ENCODE measurements at places on chromosomes 6 and 20. TPM values are rescaled to one million over a fixed set of nuclear protein-coding genes. Genes with fewer than 3 reads are reported as not detected.

DNA sequence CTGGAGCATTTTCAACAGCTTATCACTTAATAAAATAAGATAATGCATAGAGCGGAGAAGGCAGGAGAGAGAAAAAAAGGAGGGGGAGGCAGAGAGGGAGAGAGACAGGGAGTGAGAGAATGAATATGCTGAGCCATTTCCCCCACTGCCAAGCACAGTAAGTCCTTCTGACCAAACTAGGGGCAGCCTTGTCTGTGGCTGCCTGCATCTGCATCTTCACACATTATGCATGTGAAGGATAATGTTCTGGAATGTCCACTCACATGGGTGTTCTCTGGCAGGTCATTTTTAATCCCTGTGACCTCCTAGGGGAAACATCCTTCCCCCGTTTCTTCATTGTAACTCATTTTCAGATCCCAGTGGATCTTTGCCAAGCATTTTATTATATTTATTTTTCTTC is 269.3 kb downstream of the FOXA2 start:
- DNase-seq = no peak

- no peak for DNase-seq
Observed at GRCh38 chr6:6080975-6081374, 74.2 kb upstream of the NRN1 start.

The FOXQ1 gene
- total RNA-seq = 2.5 TPM

- no peak for DNase-seq
Observed at GRCh38 chr6:86331265-86331840, 606.0 kb upstream of the HTR1E start.

The HTR1E gene
- not detected for total RNA-seq

DNA sequence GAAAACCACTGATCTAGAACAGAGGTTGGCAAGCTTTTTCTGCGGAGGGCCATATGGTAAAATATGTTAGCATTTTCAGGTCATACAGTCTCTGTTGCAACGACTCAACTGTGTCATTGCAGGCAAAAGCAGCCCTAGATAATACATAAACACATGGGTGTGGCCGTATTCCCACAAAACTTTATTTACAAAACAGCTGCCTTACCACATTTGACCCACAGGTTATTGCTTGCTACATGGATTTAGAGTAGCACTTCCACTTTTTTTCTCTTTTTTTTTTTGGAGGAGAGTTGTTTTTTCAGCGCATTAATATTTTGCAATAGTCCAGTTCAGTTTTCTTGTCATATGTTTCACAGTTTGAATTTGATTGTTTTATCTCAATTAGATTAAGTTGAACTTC is 2.5 kb upstream of the IGF2R start:
- no peak for DNase-seq

- no peak for DNase-seq
Observed at GRCh38 chr6:40791004-40791403, 203.8 kb upstream of the LRFN2 start.

The SIGLEC1 gene
- not detected for total RNA-seq

The NR2E1 gene
- not detected for total RNA-seq

DNA sequence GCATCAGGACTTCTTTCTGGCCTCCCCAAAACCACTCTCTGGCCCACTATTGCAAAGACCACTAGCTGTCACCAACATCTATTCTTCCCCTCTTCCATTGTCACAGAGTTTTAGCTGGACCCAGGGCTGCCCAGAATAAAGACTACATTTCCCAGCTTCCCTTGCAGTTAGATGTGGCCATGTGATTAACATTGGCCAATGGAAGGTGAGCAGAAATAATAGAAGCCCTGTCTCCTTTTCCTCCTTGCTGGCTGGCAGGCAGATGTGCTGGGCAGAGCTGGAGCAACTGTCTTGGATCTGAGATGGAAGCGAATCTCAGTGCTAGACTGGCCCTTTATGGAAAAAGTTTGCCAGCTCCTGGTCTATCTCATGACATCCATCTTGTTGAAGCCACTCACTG is 97.0 kb downstream of the KCNB1 start:
- DNase-seq = no peak

DNA sequence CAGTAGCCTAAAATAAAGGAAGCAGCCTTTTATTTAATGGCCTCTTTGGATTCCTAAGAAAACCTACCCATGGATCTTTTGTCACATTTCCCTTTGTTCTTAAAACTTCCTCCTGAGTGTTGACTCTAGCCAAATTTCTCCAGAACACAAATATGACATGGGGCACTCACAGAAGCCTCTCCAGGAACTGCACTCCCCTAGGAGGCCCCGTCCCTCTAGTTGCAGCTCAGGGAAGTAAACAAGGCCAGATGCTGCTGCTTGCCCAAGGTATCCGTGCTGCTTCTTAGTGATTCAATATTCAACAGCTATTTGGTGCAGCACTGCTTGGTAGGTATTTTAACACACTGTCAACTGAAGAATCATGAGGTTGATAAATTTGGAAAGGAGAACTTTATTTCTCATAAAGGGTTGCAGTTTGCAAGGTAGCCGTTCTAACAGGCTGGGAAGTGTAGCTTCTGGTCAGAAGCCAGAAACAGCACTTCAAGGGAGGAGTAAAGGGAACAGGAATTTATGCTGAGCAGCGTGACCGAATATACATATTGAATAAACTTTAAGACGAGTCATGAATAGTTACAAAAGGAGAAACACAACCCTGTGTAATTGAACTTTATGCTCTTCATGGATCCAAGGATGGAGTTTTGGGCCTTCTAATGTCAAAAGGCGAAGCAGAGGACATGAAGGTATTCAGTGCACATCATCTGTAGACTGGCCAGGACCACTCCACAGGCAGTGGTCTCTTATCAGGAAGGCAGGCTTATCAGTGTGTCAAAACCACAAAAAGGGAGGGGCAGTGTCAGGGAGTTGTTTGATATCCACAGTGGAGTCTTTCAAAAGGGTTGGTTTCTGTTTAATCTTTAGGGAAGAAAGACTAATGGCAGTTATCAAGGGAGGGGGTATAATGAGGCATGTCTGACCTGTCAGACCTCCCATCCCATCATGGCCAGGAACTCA is 63.3 kb downstream of the CD24 start:
- no peak for DNase-seq

The PSORS1C2 gene
- total RNA-seq = not detected

DNA sequence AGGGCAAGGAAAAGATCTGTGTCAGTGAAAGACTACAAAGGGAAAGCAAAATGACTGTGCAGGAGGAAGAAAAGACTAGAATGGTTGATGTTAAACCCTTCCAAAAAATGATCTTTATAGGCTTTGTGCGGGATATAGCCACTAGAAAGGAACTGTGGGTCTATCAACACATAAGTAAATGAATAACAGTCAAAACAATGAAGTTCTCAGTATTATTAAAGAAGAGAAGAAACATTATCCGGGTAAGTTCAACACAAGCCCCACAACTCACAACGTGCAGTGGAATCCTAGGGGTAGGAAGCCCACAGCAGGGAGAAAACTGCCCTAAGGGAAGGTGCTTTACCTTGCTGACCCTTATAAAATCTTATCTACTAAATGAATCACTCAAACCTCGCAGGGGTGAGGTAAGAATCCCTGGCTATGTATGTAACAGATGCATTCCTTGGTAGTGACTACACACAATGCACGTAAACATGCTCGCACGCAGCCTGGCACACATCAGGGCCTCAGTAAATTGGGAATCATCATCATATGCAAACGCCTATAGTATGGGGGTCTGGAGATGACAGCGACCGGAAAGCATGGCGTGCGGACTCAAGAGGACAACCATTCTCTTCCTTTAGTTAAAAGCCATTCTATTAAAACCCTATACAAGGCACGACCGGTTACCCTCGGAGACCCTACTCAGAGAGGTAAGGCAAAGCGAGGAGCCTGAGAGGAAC is 11.3 kb downstream of the TFAP2A start:
- no peak for DNase-seq

The SEC63 gene
- 54.5 TPM for total RNA-seq

GRCh38 chr6:42436825-42437224 is 14.9 kb downstream of the TRERF1 start:
- no peak for DNase-seq

- DNase-seq = no peak
Observed at GRCh38 chr6:119535332-119535731, 185.8 kb upstream of the MAN1A1 start.

The MCM8 gene
- total RNA-seq = 3.5 TPM

- DNase-seq = no peak
Observed at GRCh38 chr6:162032620-162033019, 694.9 kb downstream of the PRKN start.

DNA sequence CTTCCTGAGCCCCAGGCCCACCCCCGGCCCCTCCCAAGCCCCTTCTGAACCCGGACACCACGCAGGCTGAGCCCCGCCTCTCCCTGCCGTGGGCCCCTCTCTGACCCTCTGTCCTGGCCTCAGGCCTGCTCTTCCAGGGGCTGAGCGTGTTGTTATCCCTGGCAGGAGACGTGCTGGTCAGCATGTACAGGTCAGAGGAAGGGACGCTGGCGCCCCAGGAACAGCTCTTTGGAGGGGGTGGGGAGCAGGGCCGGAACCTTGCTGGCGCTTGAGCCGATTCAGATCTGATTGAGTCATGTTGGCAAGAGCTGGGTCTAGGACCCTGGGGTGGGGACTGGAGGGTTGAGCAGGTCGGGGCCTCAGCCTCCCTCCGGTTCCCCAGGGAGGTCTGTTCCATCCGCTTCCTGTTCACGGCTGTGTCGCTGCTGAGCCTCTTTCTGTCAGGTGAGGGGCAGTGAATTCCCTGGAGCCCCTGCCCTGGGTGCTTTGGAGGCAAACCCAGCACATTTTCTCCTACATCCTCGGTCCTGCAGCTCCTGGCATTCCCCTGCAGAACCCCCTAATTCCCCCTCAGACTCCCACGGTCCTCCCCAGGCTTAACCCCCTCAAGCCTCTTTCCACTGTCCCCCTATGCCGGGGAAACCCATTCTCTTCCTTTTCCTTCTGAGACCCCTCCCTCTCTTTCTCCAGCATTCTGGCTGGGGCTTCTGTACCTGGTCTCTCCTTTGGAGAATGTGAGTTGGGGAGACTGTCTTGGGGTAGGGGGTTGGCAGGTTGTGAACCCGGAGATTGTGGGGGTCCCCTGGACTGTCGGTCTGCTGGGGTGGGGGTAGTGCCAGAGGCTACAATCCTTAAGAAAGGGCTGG is 2.0 kb downstream of the SPAG4 start:
- peak; percentile 93 for DNase-seq

- no peak for DNase-seq
Observed at GRCh38 chr6:10586302-10586701, 65.2 kb downstream of the GCNT2 start.

The EEF1A2 gene
- not detected for total RNA-seq

DNA sequence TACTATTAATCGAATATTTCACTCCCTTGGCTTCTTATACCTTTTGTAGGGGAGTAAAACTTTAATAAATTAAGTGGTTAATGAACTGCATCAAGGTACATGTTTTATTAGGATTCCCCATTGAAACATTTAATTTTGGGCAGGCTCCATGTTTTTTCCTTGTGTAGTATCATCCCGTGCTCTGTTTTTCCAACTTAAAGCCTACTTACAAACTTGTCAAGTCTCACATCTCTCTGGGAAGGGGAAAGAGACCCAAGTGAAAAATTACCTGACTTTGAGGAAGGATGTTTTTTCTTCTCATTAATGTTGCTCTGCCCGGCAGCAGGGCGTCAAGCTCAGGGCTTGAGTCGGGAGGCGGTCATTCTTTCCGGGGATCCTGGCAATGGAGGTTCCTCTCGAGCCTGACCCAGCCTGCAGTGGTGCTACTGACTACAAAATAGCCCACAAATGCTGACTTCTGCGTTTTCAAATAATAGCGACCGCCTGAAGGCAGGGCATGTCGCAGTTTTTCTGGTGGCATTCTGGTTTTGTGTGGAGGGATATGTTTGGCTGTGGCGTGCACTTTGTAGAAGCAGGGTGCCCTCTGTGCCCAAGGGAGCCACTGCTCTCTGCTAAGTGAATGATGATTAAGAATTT is 2.4 kb downstream of the DSP start:
- DNase-seq = peak; percentile 62

DNA sequence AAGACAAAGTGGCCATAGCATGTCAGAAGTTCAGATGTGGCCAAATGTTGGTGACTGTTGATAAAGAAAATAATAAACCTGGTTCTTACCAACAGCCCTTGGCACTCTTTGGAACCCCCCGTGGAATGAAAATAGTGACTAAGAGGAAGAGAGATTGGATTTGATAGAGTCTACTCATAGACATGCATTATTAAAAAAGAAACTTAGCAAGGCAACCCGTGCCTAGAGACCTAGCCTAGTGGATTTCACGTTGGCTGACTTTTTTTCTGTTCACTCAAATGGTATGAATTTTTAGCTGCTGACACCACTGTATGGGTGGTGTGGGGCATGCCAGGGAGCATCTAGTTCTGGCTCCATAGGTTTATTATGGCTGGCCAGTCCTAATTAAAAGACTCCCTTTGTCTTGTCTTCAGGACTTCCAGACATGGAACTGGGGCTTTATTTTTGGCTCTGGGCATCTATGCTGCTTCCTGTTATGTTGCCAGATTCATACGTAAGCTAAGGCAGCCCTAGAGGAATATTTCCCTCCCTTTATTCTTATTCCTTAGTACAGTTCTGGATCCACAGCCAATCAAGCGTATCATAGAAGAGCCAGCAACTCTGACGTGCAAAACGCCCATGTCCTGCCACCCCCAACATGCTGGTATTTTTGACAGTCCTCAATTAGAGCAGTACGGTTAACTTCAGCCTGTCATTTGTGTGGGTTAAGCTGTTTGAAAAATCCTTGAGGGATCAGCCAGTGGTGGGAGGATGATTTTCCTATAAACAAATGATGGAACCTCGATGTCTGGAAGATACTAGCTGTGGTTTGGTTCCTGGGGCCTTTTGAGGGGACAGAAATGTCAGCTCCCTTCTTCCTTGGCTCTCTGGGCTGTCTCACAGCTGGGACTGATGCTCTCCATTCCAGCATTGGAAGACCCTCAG is 127.5 kb downstream of the ISM1 start:
- DNase-seq = peak; percentile 90

The SOBP gene
- total RNA-seq = 12.1 TPM

DNA sequence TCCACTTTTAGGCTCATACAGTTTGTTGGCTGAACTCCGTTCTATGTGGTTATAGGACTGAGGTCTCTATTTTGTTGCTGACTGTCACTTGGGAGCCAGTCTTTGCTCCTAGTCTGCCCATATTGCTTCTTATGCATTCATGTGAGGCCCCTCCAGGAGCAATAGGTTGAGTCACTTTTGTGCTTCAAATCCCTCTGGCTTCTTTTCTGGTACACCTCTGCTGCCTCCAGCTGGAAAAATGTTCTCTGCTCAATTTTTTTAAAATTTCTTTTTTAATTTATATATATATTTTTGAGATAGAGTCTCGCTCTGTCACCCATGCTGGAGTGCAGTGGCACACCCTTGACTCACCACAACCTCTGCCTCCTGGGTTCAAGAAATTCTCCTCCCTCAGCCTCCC is 42.7 kb upstream of the NOX3 start:
- no peak for DNase-seq

GRCh38 chr6:78910010-78910409 is 42.7 kb downstream of the IRAK1BP1 start:
- DNase-seq = no peak

All from osteoblast (primary cell).